ENCODE measurements at places on chromosomes 16 and 17. TPM values are rescaled to one million over a fixed set of nuclear protein-coding genes. Genes with fewer than 3 reads are reported as not detected.

GRCh38 chr16:60674241-60674640, 1362.0 kb downstream of the CDH8 start:
- no peak for DNase-seq

DNA sequence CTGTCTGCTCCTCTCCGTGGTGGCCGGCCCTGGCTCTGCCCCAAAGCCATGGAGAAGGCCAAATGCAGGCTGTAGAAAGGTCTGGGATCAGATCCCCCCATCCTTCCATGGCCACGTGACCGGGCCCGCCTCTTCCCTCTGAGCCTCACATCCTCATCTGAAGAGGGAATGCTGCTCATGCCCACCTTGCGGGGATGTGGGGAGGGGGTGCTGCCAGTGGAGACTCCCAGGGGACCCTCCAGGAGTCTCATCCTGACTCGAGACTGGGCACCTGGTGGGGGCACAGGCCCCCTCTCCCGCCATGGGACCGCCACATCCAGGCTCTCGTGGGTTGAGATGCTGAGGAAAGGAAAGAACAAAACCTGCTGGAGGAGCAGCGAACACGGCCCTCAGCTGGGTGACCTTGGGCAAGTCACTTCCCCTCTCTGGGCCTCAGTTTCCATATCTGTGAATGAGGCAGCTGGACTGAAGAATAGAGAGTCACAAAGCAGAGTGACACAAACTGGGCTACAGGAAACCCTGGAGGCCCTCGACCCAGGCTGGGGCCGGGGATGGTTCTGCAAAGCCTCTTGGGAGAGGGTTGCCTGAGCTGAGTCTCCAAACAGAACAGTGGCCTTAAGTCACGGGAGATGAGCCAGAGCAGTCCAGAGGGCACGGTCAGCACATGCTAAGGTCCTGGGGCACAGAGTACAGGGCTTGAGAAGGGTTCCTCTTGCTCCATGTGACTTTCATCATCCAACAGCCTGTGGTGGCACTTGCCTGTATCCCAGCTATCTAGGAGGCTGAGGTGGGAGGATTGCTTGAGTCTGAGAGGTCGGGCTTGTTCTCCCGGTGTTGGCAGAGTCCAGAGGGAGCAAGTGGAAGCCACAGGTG, 30.1 kb downstream of the SOCS1 start:
- DNase-seq, result no peak

DNA sequence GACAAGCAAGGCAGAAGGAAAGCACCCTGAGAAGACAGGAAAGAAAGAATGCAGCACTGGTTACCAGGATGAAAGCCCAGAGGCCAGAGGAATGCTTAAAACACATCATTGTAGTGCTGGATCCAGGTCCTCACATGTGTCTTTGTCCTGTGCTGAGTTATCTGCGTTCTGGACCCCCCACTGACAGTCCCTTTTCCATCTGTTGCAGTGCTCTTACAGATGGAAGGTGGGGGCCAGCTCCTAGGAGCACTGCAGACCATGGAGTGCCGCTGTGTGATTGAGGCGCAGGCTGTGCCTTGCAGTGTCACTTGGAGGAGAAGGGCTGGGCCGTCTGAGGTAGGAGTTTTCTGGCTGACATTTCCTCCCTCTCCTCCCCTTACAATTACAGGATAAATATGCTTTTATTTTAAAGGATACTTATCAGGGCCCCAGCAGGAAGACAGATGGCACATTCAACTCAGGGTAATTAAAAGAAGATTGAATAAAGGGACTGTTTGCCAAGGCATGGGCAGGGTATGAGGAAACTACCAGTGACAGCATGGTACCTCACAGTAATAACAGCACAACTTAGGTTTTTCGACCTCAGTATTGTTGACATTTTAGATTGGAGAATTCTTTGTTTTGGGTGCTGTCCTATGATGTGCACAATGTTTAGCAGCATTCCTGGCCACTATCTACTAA, 3.0 kb downstream of the EME1 start:
- no peak for DNase-seq

DNA sequence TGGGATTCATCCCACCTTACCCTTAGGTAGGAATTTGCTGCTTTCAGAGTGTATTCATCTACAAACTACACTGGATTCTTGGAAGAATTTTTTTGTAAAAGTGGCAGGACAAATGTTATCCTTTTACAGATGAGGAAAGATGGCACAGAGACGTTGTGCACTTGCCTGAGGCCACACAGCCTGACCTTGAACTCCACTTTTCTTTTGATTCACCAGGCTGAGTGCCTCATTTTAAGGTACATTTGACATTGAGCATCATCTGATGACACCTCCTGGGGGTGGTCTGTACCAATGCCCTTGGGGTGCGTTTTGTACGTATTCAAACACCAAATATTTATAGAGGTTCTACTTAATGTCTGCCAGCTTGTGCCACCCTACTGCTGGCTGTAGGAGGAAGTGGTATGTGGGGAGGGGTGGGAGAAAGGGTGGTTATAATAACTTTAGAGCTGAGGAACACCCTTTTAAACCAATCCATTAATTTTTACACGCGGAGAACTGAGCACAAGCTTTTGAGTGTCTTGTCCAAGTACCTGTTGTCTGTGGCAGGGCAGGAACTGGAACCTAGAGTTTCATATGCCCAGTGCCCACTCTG, 29.1 kb downstream of the HS3ST3B1 start:
- no peak for DNase-seq

DNA sequence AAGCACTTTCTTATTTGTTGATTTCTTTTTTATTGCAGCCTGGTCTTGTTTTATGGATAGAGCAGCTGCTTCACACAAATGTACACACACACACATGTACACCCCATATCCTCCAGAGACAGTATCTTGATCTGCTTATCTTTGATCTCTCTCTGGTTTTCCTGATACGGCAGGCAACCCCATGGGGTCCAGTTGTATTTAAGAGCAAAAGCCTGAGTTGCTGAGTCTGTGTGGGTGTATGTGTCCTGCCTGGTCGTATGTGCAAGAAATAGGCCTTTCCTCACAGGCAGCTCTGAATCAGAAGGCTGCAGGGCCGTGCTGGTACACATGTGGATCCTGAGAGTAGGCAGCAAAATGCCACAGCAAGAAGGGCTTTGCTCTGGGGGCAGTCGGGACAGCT, 14.6 kb upstream of the LGALS9 start:
- DNase-seq, result no peak

DNA sequence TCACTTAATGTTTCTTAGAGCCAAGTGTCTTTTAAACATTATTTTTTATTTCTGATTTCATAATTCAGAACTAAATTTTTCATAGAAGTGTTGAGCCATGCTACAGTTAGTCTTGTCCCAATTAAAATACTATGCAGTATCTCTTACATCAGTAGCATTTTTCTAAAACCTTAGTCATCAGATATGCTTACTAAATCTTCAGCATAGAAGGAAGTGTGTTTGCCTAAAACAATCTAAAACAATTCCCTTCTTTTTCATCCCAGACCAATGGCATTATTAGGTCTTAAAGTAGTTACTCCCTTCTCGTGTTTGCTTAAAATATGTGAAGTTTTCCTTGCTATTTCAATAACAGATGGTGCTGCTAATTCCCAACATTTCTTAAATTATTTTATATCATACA, 13.6 kb upstream of the BCAS3 start:
- no peak for DNase-seq

- no peak for DNase-seq
Measured at GRCh38 chr16:52407778-52408177, 139.2 kb downstream of the TOX3 start.

GRCh38 chr17:13016881-13017654, 759 bp downstream of the ELAC2 start:
- DNase-seq, result no peak

- DNase-seq, result no peak
Measured at GRCh38 chr17:81631482-81631881, 5.4 kb downstream of the NPLOC4 start.

GRCh38 chr17:50534222-50534978, 1.9 kb downstream of the EPN3 start:
- DNase-seq, result no peak

DNA sequence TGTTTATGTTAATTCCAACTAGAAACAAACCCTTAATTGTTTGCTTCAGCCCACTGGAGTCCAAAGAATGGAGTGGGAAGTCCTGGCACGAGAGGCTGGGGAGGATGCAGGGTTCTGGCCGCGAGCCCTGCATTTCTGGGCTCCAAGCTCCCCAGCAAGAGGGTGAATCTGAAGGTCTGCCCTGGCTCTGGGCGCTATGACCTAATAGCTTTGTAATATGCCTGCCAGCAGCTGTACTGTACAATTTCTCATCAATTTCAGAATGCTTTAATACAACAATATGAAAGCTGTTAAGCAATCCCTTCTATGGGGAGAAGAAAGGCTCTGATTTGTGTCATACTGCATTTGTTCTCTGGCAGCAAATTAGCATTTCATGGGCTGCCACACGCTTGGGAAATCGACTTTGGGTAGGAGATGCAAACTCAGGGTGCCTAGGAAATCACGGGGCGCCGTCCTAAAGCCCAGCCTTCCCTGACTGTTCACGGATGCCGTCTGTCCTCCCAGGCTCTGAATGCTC, 43.8 kb downstream of the NDEL1 start:
- DNase-seq, result no peak

- DNase-seq, result no peak
Measured at GRCh38 chr16:68289621-68290329, 21.0 kb downstream of the SLC7A6OS start.

DNA sequence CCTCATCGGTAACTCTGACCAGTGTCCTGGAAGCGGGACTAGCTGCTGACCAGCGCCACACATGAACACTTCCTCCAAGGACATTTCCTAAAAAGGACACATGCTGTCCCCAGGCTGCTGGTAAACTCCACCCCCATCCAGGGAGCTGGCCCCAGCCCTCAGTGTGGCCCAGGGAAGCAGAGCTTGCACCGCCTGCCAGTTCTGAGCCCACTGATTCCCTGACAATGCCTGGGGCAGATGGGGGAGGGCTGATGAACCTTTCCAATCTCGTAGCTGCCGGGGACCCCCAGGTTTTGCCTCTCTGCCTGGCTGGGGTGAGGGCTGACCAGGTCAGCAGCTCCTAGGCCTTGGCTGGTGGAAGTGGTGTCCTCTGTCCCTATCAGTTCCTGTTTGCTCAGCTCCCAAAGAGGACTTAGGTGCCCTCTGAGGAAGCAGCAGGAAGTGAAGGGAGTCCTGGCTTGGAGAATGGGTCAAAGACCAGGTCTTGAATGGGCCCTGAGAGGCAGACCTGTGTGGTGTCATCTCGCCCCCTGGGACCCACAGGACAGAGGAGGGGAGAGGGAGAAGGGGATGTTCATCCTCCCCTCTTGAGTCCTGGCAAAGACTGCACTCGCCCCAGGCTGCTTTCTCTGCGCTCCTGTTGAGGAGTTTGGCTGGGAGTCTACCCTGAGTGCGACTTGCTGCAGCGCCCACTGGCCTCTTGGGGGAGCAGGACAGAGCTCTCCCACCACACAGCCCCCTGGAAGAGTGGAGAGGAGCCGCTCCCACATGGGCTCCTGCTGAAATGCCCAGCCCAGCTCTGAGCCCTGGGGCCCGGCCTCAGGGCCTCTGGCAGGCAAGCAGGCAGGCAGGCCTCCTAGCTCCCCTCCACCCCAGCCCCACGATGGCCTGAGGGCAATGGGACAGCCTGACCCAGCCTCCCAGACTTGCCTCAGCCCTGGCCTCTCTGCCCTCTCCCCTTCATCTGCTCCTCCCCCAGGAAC, 16.8 kb downstream of the PDK2 start:
- no peak for DNase-seq

- DNase-seq, result no peak
Measured at GRCh38 chr17:68152161-68152571, 95.7 kb upstream of the AMZ2 start.

- DNase-seq, result no peak
Measured at GRCh38 chr17:47204722-47205418, 4.3 kb upstream of the MYL4 start.

Gene HYDIN
- total RNA-seq, result not detected

Gene SLC16A13
- total RNA-seq, result 7.9 TPM

Gene KCNAB3
- total RNA-seq, result 2.1 TPM

All from glomerular endothelial cell (primary cell).